ENCODE measurements at places on chromosomes 2 and 18.

DNA sequence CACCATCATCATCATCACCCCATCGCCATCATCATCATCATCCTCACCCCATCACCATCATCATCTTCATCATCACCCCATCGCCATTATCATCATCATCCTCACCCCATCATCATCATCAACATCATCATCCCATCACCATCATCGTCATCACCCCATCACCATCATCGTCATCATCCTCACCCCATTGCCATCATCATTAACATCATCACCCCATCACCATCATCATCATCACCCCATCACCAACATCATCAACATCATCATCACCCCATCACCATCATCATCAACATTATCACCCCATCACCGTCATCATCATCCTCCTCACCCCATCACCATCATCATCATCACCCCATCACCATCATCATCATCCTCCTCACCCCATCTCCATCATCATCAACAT is 151.0 kb downstream of the DNER start:
- DNase-seq: no peak

DNA sequence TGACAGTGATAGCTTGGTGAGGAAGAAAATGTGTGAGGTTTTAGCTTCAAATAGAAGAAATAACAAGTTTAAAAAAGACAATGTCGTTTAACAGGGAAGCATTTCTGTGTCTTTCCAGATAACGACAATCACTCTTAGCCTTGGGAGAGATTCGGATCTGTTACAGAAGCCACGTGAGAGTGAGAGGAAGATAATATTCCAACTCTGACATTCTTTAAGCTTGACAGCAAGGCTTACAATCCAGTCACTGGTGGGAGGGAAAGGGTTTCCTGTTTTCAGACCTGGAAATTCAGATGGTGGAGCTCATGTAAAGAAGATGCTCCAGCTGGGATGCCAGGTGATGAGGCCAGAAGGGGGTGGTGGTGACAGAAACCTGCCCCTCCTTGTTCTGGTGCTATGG is 30.8 kb downstream of the FBXO48 start:
- no peak for DNase-seq

GRCh38 chr2:31012406-31012805 is 125.8 kb downstream of the GALNT14 start:
- DNase-seq: peak; percentile 77

GRCh38 chr2:120415060-120415459 is 69.1 kb downstream of the INHBB start:
- no peak for DNase-seq

DNA sequence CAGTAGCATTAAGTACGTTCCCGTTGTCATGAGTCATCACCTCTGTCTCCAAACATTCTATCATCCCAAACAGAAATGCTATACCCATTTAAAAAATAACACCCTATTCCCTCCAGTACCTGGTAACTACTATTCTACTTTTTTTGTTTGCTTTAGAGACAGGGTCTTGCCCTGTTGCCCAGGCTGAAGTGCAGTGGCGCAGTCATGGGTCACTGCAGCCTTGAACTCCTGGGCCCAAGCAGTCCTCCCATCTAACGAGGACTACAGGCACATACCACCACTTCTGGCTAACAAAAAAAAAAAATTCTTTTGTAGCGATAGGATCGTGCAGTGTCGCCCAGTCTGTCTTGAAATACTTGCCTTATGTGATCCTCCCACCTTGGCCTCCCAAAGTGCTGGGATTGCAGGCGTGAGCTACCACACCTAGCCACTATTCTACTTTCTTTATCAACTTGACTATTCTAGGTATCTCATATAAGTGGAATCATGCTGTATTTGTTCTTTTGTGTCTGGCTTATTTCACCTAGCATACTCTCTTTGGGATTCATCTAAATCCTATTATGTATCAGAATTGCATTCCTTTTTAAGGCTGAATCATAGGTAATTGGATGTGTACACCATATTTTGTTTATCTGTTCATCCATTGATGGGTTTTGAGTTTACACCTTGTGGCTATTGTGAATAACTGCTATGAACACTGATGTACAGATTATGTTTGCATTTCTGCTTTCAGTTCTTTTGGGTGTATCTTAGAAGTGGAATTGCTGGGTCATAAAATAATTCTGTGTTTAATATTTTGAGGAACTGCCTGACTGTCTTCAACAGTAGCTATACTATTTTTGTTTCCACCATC is 14.4 kb downstream of the ZCCHC2 start:
- no peak for DNase-seq

DNA sequence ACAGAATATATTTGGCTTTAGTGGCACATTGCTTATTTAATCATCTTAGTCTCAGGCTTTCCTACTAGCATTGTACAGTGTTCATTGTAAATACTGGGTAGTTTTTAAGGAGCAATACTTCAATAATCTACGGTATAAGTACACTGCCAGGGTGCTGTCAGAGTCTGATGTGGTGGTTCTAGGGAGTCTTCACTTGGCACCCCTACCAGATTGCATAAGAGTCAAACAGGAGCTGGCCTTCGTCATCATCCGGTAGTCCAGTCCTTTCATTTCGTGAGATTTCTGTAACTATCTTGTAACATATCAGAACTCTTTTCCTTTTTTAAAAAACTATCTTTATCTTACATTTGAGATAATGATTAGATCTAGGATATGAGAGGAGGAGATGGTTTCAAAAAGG is 91.1 kb downstream of the ZNF532 start:
- DNase-seq: no peak
